ENCODE measurements at places on chromosomes 13 and 19.

GRCh38 chr13:98089246-98089645, 53.6 kb upstream of the FARP1 start:
- no peak for DNase-seq

DNA sequence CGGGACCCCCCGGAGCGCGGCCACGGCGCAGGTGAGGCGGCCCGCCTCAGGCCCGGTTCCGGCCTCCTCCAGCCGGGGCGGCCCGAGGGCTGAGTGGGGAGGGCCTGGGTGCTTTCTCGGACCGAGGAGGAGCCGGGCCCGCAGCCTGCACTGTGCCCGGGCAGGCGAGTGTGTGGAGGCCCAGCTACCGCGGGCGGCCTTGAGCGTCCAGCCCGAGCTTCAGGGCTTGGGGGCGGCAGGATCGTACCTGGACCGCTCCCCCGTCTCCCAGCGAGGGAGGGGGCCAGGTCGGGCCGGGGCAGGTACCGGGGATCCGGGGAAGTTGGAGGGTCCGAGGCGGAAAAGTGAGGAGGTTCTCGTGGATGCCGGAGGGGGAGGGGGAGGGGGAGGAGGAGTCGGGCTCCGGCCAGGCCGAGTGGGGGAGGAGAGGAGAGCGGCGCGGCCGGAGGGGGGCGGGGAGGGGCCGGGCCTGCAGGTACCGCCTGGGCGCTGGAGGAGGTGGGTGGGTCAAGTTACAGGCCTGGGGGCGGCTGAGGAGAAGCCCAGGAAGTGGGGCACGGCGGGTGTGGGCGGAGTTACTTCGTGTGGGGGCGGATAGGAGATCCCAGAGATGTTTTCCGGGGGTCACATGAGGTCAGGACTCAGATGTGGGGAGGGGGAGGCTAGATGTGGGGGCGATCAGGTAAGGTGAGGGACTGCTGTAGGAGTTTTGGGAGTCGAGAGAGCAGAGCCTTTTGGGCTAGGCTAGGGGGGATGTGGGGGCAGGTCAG, 545 bp downstream of the NACC1 start:
- no peak for DNase-seq

DNA sequence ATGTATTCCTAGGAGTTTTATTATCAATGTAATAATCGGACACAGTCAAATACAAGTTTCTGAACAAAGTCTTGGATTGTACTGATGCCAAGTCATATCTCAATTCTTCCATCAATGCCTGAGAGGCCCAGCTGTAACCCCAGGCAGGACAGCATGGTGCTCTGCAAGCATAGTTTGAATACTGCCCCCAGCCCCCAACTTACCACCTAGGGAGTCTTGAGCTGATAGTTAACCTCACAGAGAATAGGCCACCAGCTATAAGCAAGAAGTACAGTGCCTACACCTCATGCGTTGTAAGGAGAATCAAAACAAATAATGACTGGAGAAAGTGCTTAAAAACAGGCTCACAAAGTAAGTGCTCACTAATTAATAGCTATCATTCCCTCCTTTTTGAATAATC, 2.7 kb downstream of the PROSER1 start:
- no peak for DNase-seq

DNA sequence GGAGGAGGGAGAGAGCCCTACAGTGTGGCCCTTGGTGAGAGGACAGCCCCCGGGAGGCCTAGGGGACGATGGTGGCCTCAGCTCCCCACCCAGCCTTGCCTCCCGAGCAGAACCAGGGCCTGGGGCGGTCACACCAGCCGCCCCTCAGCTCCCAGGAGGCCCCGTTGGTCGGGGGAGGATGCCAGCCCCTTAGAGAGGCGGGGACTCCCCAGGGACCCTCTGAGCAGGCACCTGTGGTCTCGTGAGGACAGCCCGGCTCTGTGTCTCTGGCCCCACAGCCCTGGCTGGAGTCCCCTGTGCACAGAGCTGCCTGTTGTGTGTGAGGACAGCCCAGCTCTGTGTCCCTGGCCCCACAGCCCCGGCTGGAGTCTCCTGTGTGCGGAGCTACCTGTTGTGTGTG, 158.8 kb downstream of the KDM4B start:
- no peak for DNase-seq

DNA sequence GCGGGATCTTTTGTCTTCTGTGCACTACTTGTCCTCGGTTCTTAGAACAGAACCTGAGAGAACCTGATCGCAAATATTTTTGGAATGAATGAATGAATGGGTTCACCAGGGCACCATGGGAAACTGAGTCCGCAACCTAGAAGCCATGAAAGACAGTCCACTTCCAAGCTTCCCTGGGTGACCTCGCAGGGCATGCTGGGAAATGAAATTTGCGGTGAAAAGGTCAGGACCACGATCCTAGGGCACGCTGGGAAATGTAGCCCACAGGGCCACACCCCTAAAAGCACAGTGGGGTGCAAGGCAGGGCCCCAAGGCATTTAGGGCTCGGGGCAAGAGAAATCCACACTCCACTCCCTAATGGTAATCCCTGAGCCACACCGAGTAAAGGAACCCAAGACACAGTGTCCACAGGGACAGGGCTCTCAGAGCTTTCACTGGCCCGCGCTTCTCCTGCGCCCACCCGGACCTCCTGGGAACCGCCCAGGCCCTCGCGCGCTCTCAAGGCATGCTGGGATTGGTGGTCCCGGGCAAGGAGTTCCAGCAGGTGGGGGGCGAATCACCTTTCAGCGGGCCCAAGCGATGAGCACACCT, 1.1 kb upstream of the PPP1R12C start:
- DNase-seq, result no peak

GRCh38 chr13:46383383-46383782, 3.7 kb downstream of the RUBCNL start:
- no peak for DNase-seq

DNA sequence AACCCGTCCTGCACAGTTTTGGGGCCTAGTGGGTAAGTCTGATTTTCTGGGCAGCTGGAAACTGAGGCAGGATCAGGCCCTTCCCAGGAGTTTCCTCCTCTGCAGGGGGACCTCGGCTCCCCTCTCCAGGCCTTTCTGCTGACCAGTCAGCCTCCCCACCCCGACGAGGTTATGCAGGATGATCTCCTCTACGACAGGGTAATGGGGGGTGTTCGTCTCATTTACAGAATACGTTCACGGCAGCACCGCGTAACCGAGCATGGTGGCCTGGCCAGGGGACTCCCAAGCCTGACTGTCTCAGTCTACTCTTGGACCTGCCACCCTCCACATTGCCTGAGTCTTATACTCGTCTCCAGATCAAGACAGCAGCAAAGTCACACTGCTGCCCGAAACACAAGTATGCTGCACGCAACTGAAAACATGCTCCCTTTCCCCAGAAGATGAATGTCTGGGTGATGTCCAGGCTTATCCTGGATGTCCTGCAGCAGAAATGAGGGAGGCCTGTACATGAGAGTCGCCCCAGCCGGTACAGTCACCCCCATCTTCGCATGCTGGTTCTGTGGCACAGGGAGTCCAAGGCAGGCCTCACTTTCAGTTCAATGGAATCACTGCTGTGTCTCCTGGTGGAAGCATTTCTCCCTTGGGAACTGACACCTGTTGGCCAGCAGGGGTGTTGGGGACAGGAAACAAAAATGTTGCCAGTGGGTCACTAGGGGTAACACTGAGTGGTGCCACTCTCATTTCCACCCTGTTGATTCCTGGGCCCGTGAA, 120.8 kb downstream of the SOX1 start:
- DNase-seq, result no peak

Data from GM19239 (cell line).